Stimulated activated CD4-positive, alpha-beta T cell treated with anti-CD3 and anti-CD28 coated beads, Interleukin-2, amount 100 ng/mL, for 24 hours (primary cell): ENCODE measurements at places on chromosomes 2 and 18.
A peak's percentile ranks its signal among the peaks of the same experiment; 100 is the strongest.

DNA sequence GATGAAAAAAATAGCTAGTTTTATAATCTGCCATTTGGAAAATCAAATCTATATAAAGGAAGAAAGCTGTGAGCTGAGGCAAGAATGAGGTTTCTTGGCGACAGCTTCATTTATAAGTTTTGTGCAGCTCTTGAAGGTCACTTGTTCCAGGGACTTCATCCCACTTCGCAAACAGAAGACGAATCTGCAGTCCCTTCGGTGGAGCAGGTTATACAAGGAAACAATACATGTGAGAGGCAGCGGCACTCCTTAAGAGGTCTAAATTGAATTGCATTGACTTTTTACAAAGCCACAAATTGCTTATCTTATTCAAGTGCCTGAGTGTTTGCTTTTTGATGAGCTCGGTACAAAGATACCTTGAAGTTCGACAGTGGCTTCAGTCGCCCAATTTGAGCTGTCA is 72.2 kb downstream of the C1QL2 start:
- no peak for DNase-seq

- no peak for DNase-seq
Measured at GRCh38 chr2:39059366-39059952, 61.4 kb downstream of the SOS1 start.

GRCh38 chr2:3162442-3163077 is 215.1 kb downstream of the EIPR1 start:
- no peak for DNase-seq

GRCh38 chr18:46336278-46337111 is 232.3 kb downstream of the HAUS1 start:
- DNase-seq: no peak

DNA sequence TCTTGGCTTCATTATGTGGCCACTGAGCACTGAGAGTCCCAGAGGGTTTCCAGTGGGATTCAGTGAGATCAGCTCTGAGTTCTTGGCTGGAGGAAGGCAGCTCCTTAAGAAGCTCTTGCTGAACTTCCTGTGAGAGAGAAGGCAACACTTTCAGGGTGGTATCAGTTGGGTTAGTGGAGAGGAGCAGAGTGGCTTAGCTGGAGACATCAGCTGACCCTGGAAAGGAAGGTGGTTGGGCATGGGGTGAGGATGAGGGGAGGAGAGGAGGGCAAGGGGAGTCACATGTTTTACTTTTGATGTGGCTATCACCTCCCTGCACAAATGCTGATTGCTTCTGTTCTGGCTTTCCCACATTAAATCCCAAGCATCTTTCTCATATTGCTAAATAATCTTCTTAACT is 95.1 kb downstream of the ACOXL start:
- DNase-seq: no peak

DNA sequence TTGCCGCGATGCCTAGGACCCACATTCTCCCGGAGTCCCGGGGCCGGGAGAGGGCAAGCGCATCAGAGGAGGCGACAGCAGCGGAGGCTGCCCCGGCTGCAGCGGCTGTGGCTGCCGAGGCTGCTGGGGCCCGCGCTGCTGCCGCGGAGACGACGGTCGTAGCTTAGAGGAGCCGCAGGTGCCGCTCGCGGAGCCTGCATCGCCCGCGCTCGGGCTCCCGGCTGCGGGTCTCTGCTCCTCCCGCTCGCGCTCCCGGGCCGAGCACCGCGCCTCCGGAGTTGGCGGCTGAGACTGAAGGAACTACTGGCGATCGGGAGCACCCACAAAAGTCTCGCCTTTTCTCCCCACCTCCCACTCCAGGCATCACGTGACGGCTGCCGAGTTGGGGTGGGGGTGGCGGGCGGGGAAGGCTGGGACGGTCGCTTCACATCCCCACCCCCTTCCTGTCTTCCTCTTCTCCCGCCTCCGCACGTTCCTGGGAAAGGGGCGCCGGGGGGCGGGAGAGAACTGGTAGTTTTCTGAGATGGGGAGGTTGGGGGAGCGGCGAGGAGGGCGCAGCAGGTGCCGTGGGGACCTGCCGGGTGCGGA is at the start of gene LYPD1:
Gene LYPD1 (minus strand): TSS at position 298 of the 588 bp plus-strand sequence. CDS start 273 bp downstream, at position 25.
- DNase-seq: no peak

DNA sequence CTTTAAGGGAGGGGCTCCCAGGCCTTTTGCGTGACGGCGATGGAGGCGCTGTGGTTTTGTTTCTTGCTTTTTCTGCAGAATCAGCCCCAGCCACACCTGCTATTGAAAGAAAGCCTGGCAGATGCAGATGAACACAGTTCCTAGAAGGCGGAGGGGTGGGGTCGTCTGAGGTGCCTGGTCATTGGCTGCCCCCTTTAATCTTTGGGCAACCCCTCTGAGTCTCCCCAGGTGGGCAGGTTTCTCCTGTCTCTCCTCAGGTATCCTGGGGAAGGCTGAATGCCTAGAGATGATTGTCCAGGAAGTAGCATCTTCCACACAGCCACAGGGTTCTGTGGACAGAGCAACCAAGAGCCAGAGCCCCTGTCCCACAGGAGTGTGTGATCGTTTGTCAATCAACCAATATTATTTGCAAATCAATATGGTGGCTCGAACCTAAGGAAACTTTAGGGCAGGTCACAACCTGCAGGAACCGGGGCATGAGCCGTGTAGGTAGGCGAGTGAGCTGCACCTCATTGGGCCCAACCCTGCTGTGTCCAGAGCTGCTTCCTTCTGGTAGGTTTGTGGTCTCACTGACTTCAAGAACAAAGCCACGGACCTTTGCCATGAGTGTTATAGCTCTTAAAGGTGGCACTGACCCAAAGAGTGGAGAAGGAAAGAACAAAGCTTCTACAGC is 104.3 kb downstream of the NDUFA10 start:
- no peak for DNase-seq

DNA sequence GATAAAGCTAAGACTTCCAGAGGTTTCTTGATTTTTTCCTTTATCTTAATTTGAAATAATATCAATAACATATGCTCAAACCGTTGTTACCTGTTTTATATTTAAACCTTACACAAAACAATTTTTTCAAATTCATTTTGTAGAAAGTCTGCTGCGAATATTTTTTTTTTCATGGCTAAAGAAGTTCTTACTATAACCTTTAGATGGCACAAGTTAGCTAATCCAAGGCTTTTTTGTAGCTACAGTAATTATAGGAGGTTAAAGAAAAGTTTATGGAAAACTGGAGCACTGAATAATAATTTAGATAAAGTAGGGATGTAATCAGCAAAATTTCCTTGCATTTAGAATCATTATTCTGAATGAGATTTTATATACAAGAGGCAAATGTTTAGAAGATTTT is 78.0 kb upstream of the PNPT1 start:
- no peak for DNase-seq

DNA sequence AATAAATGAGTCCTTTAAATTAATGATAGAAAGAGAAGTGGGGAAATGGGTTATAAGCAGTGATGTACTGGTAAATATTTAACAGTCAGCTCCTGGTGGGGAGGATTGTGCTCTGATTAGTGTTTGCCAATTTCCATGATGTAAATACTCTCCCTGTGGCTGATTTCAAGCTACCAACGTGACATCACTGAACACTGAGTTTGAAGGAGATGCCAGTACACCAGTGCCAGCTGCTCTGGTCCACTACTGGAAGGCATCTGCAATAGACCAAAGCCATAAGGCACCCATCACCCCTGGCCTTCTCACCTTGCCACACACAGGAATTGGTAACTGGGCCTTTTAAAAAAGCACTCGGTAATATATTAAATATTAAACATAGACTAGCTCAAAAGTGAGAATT is 77.7 kb downstream of the TGOLN2 start:
- no peak for DNase-seq

- DNase-seq: no peak
Measured at GRCh38 chr2:26460613-26461031, 17.3 kb downstream of the OTOF start.

DNA sequence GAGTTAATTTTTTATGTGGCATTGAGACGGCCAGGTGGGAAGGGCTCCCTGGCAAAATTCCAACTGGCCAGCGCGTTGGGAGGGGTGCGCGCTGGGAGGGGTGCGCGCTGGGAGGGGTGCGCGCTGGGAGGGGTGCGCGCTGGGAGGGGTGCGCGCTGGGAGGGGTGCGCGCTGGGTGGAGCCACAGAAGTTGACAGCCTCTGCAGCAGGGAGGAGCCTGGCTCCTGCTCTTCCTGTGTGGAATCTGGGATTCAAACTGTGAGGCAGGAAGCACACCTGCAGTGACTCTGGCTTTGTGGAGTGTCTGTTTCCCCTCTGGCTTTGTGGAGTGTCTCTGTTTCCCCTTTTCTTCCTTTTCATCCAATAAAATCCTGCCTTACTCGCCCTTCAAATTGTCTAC is 147.9 kb upstream of the CBLN2 start:
- DNase-seq: no peak

GRCh38 chr2:174858745-174859144 is 94.5 kb upstream of the CHRNA1 start:
- DNase-seq: no peak

- peak; percentile 20 for DNase-seq
Measured at GRCh38 chr2:16553226-16553625, 112.4 kb downstream of the CYRIA start.

DNA sequence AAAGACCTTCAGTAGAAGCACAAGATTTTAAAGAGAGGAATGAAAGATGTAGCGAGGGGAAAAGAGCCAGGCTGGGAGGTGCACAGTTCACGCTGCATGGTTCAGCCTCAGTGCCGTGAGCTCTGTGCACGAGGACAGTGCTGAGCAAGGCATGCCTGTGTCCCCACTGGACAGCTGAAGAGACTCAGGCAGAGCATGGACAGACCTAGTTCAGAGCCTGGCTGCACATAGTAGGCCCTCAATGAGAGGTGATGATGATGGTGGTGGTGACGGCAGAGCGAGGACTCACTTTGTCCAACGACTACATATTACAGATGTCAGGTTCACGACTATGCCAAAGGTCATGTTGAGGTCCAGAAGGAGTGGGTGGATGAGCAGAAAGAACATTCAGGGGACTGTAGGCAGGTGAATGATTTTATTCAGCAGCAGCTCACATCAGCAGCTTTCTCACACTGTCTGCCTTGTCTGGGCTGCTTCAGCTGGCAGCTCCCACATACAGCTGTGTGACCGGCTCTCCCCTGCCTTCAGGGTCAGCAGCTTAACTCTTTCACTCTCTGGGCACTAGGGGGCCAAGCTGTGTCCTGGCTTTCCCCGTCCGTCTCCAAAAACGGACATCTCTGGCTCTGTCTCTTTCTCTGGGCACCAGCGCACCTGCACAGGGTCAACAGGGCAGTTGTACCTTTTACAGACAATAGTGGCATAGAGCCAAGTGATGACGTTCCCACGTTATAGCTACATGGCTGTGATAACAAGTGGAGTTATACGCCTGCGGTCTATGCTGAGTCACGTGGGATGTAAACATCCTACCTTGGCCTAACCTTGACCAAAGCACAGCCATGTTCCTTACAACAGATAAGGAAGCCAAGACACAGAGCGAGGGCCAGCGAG is 128.8 kb upstream of the MSH6 start:
- no peak for DNase-seq

DNA sequence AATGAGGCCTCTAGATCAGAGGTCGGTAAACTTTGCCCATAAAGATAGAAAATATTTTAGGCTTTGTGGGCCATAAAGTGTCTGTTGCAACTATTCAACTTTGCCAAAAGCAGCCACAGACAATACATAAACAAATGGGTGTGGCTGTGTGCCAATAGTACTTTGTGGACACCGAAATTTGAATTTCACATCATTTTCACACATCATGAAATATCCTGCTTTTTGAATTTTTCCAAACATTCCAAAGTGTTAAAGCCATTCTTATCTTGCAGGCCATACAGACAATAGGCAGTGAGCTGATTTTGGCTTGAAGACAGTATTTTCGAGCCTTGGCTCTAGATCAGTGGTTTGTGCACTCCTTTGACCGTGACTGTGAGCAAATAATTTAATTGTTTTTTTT is 51.1 kb upstream of the EPC2 start:
- DNase-seq: no peak

- DNase-seq: no peak
Measured at GRCh38 chr2:153479573-153479972, 1.0 kb upstream of the RPRM start.

DNA sequence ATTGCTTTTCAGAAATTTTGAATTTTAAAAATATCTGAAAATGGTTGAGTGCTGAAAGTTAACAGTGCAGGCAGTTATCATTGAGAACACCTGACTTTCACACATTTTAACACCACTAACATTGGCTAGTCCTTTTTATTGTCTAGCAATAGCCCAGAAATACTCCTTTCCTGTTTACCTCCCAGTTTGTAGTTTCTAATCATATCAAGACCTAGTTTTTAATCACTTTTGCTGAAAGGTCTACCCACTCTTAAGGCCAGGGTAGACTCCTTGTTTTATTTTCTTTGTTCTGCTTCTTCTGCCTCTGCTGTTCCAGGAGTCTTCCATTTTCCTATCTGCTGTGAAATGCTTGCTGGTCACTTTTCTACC is 72.1 kb downstream of the UBE2E3 start:
- no peak for DNase-seq

DNA sequence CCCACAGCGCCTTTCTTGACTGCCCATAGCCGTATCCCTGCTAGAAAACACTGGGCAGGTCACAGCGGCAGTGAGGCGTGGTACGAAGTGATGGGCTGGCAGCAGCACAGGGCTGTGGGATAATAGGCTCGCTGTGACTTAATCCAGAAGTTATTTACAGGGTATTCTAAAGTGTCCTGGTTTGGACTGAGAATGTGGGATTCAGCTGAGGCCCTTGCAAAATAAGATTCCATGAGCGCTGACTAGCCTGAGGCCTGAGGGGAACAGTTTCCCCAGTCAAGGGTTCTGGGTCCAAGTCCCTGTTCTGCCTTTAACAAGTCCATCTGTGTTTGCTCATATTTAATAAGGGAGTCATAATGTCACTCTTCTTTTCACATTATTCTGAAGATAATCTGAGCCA is 34.6 kb downstream of the SETBP1 start:
- DNase-seq: no peak

GRCh38 chr2:8281950-8282857 is 399.7 kb upstream of the ID2 start:
- no peak for DNase-seq

DNA sequence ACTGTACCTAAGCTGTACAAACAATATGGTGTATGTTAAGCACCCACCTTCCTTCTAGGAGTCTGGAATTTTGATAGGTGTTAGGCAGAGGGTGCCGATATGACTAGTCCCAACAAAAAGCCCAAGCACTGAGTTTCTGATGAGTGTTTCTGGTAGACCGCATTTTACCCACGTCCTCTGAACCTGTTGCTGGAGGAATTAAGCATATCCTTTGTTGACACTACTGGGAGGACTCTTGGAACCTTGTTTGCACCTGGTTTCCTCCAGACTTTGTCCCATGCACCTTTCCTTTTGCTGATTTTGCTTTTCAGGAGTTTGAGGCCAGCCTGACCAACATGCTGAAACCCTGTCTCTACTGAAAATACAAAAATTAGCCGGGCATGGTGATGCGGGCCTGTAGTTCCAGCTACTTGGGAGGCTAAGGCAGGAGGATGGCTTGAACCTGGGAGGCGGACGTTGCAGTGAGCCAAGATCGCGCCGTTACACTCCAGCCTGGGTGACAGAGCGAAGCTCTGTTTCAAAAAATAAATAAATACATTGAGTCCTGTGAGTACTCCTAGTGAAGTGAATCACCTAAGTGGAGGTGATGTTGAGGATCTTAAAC is 11.4 kb upstream of the SPAST start:
- DNase-seq: no peak
